ENCODE measurements at places on chromosomes 1 and 21. TPM values are rescaled to one million over a fixed set of nuclear protein-coding genes. Genes with fewer than 3 reads are reported as not detected.
A peak's percentile ranks its signal among the peaks of the same experiment; 100 is the strongest.

- no peak for DNase-seq
Observed at GRCh38 chr1:115877511-115877910, 36.6 kb upstream of the NHLH2 start.

Gene C1QB
- total RNA-seq, result 223 TPM

DNA sequence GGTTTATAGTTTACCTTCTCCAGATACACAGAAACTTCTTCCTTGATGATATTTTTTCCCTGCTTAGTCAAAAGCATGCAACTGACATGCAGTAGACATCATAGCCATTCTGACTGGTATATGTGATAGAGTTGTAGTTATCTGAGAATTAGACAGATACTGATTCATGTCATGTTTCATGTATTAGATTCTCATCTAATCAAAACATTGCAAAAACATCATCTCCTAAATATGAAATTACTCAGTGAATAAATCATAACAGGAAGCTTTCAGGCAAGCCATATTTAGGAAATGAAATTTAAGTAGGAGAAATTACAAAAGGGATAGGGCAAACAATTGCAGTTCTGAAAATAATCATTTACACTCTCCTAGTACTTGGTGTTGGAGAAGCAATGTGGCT, 38.4 kb upstream of the ASB17 start:
- no peak for DNase-seq

- DNase-seq, result no peak
Observed at GRCh38 chr1:76177615-76178014, 103.1 kb downstream of the ST6GALNAC3 start.

- DNase-seq, result peak; percentile 88
Observed at GRCh38 chr21:36487641-36488307, 7.9 kb upstream of the CLDN14 start.

- no peak for DNase-seq
Observed at GRCh38 chr1:37922767-37923550, 23.9 kb downstream of the INPP5B start.

DNA sequence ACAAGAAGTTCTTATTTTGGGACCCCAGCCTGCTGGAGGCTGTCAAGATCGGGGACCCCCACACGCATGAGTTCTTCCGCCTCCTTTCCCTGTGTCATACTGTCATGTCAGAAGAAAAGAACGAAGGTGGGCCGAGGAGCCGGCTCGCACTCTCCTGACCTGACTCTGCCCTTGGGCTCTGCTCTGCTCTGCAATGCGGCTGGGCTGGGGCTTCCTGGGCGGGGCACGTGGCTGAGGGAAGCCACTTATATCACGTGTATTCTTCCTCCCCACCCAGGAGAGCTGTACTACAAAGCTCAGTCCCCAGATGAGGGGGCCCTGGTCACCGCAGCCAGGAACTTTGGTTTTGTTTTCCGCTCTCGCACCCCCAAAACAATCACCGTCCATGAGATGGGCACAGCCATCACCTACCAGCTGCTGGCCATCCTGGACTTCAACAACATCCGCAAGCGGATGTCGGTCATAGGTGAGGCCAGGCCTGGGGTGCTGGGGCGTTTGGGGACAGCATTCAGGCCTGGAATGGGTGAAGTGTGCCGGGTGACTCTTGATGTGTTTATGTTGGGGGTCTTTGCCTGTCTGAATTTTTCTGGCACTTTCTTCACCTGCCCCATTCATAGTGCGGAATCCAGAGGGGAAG, 17.6 kb downstream of the ATP8B2 start:
- DNase-seq, result peak; percentile 47

DNA sequence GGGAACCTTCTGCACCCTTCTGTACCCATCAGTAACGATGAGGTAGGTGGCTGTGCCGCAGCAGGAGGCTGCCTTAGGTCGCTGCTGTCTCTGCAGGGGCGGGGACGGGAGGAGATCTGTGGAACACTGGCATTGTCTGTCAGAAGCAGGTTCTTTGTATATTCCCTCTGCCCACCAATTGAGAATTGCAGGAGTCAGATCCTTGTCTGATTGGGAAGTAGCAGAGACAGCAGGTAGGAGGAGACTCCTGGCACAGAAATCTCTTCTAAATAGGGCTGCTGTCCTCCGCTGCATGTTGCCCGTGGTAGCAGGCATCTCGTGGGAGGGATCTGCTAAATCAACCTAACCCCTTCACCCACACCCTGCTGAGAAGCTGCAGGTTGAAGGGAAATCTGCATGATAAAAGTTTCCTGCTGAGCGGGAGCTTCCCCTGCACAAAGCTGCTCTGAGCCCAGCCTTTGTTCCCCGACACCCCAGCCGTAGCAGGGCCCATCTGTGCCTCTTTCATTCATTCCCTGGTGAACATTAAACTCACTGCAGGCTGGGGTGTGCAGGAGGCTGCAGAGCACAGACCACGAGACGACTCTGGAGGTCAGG, 15.9 kb downstream of the SARS1 start:
- DNase-seq, result no peak

Data from stomach (tissue), 19 donors.